ENCODE measurements at places on chromosomes 12 and 14.

DNA sequence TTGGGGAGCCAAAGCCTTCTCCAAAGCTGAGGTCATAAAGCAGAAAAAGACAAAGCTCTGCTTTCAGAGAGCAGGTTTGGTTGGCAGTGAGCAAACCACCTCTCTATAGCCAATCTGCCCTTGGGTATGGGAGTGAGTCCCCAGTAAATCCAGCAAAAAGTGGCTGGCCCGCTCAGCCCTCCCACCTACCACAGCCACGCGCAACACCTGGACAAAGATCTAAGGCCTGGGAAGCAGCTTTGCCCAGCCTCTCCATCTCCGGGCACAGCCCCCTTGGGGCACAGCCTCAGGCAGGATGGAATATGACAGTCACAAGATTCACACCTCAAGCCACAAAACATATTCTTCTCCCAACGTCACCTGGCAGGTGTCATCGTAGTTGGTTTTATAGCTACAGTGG is 211.7 kb upstream of the EEA1 start:
- no peak for DNase-seq

DNA sequence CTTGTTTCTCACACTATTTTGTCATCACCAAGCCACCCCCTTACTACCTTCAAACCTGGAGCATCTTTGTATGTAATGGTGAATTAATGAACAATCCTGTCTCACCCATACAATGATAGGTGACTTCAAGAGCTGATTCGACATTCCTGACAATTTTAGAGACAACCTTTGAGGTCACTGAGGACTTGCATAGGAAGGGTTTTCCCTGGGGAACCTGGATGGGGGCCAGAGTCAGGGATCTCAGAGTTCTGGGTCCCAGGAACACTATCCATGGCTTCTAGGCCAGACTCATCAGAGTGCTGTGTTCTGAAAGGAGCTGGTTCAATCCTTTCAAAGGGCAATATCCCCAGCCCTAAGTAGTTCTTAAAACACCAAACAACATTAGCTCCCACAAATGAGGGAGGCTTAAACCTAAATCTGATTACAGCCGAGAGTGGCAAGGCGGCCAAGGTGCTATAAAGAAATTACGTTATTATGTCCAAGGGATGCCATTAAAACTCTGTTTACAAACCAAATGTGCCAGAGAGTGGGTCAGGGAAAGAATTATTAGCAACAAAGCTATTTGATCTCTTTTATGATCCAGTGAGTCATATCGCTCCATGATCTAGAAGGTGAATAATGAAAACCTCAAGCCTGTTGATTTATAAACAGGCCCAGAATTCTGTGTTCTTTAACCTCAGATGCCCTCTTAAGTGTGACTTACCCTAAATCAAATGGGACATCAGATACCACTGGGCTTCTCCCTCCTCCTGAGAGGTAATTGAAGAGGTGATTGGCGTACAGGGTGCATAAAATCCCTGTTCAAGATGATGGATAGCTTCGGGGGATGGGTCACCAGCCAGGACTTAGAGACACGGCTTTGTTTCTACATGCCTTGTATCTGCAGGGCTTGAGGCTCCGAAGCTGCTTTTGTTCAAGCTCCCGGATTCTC is 230.2 kb upstream of the TBX3 start:
- no peak for DNase-seq

- DNase-seq = no peak
Measured at GRCh38 chr14:75297411-75298040, 18.9 kb downstream of the FOS start.

GRCh38 chr12:74499192-74499591 is 38.4 kb upstream of the ATXN7L3B start:
- no peak for DNase-seq

- DNase-seq = peak; percentile 56
Measured at GRCh38 chr12:64696080-64696741, 63.0 kb downstream of the GNS start.

- DNase-seq = no peak
Measured at GRCh38 chr12:128853600-128854197, 421 bp downstream of the GLT1D1 start.

DNA sequence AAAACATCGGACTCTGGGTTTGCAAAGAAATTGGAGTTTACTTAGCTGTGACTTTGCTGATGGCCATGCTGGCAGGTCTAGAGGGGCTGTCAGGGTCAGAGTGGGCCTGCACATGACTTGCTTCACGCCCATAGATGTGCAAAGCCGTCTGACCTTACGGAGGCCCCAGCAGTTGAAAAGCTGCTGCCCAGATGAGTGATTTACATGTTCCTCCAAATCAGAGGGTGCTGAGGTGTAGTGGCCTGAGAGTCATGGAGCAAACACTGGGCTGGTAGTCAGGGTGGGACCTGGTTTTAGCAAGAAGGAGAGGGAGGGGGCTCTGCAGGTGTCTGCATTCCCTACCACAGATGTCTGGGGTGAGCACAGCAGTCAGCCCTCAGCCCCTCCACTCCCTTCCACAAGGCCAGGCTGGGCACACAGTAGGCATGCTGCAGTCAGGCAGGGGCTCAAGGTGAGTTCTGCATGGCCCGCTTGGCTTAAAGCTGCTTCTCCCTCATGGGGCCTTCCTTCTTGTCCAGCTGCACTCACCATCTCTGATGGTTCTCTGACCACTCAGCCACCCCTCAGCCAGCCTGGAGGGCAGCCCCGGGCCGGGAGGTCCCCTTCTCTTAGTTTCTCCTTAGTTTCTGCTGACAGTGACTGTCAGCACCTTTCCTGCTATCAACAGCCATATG is 34.2 kb upstream of the EML1 start:
- DNase-seq = no peak

- DNase-seq = no peak
Measured at GRCh38 chr14:68394764-68395143, 398.1 kb downstream of the ZFP36L1 start.

- no peak for DNase-seq
Measured at GRCh38 chr12:40049268-40049667, 56.6 kb downstream of the SLC2A13 start.

GRCh38 chr14:59677771-59678231 is 101.2 kb upstream of the CCDC175 start:
- DNase-seq = no peak

GRCh38 chr14:104094709-104095425 is 9.4 kb downstream of the ASPG start:
- DNase-seq = peak; percentile 76

DNA sequence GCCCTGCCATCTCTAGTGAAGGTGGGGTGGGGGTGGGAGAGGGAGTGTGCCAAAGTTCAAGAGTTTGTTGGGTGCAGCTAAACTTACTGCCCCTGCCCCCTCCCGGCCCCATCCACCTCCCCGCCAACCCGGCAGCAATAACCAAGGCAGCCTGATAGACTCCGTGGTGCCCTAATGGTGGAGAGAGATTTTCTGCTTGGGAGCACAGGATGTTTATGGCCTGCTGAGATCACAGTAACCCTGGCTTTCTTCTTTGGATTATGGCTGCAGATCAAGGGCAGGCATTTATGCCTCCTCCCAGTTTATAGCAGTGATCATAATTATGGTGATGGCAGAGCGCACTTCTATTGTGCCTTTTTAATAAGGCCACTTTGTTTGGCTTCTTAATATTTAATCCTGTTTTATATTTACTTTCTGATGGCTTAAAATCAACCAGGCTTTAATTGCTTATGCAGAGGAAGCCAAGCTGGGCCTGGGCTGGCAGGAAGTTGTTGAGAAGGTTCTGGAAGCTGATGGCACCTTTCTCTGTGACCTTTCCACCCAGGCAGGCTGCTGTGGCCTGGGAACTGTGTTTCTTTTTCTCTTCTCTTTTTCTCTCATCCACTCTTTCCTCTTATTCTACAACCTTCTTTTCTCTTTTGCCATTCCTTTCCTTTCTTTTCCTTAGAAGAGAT is 256.8 kb upstream of the FKBP4 start:
- DNase-seq = no peak

DNA sequence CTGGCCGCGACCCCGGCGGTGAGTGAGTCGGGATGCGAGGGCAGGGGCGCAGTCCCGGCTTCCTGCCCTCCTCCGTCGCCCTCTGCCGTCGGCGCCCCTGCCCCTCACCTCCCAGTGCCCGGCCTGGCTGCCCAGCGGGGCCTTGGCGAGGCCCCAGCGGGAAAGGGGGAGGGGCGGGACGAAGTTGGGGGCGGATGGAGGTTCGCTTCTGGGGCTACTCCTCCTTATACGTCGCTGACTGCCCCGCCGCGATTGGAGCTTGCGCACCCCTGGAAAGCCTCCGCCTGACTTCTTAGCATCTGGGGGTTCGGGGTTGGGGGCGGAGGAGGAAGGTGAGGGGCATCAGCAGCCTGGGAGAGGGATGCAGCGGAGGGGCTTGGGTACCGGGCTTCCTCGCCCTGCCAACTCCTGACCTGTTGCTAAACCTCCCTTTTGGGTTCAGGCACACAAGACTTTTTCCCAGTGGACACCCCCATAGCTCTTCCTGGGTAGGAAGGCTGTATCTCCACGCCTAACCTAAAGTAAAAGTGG is 406 bp downstream of the TMEM263 start:
- peak; percentile 33 for DNase-seq

GRCh38 chr12:99985631-99986030 is 895 bp upstream of the ANKS1B start:
- no peak for DNase-seq

DNA sequence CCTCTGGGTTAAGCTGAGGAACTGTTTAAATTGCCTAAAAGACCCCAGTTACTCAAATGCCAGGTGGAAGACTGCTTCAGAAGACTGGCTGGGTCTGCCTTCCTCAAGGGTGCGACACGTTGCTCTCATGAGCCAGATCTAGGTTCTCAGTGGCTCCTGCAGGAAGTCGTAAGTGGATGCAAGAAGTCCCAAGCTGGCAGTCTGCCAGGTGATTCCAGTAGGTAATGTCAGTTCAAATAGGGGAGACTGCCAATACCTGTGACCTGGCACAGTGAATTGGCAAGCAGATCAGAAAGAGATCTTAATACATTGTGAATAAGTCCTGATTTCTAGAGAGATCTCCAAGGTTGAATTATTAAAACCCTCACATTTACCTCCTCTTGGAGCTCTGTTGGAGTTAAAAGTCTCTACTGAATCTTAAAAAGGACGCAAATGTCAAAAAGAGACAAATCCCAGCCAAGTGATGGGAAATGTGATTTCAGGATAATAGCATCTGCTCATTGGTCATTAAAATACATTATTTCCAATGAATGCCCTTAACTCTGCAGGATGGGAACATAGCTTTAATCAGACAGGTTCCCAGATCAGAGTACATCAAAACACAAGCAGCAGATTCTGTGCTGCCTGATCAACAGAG is 98.8 kb upstream of the FRMD6 start:
- no peak for DNase-seq

DNA sequence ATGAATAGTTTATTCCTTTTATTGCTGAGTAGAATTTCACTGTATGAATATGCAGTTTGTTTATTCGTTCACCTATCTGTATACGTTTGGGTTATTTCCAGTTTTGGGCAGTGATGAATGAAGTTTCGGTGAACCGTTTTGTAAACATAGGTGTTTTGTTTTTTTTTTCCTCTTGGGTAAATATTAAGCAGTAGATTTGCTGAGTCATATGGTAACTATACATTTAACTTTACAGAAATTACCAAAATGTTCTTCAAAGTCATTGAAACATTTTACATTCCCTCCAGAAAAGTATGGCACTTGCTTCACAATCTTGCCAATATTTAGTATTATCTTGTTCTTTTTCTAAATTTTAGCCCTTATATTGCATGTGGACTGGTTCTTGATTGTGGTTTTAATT is 3.8 kb upstream of the ABCC9 start:
- DNase-seq = no peak

GRCh38 chr14:90836692-90837063 is 20.4 kb upstream of the TTC7B start:
- no peak for DNase-seq

- no peak for DNase-seq
Measured at GRCh38 chr12:116694653-116695463, 43.0 kb downstream of the SPRING1 start.

GRCh38 chr14:90088176-90088575 is 26.4 kb downstream of the KCNK13 start:
- no peak for DNase-seq

GRCh38 chr14:61188196-61188595 is 92.9 kb downstream of the TMEM30B start:
- no peak for DNase-seq

- peak; percentile 19 for DNase-seq
Measured at GRCh38 chr12:112908548-112908947, 1.8 kb downstream of the OAS1 start.

DNA sequence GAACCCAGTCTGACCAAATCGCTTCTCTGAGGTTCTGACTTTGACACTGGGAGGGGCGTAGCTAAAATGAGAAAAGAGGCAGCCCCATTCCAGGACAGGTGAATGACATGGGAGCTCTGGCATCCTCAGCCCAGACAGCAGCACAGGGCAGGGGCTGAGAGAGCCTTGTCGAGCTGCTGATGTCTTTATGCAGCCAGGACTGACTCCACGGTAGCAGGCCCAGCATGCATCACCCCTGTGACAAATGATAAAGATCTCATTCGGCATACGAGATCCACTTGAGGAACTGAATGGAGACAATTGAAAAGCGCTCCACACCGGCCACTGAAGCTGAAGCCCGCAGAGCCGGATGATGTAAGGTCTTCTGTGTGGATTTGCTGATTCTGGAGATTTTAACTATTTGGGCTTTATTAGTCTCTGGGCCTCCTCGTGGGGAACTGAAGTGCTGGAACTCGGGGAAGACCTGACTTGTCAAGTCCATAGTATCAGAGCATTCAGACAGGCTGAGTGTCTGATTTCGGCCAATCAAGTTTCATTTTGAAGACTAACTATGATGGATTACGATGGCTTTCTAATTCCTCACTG is 56.9 kb upstream of the MAP1LC3B2 start:
- DNase-seq = no peak

GRCh38 chr12:6424008-6424347 is 20.8 kb upstream of the CD27 start:
- no peak for DNase-seq

DNA sequence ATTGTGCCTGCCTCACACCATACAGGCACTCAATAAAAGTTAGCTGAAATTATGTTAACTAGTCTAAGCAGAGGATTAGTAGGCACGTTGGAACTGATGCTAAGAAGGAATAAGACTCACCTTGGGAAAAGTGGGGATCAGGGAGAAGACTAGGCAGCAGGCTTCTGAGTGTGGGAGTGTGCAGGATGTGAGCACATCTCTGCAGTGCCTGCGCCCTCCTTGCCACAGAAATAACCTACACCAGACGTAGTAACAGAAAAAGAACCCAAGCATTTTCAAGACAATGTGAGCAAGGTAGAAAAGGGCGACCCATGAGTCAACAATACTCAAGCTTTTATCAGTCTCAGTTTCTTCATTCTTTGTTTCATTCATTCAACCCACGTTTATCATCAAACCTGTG is 113.9 kb downstream of the CACNA1C start:
- no peak for DNase-seq

DNA sequence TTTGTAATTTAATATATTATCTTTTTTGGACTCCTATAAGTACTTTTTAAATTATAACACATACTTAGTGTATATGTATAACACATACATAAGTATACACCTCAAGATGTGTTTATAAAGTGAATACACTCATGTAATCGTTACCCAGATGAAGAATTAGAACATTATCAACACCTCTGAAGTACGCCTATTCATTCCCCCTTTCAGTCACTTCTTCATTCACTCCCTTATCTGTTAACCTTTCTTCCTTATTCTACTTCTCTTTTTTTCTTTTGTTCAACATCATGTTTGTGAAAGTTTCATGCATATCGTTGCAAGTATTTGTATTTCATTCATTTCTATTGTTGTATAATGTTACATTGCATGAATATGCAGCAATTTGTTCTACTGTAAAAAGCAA is 98.5 kb downstream of the ARID2 start:
- DNase-seq = no peak
